ENCODE measurements at places on chromosomes 2 and 18. TPM values are rescaled to one million over a fixed set of nuclear protein-coding genes. Genes with fewer than 3 reads are reported as not detected.
A peak's percentile ranks its signal among the peaks of the same experiment; 100 is the strongest.

DNA sequence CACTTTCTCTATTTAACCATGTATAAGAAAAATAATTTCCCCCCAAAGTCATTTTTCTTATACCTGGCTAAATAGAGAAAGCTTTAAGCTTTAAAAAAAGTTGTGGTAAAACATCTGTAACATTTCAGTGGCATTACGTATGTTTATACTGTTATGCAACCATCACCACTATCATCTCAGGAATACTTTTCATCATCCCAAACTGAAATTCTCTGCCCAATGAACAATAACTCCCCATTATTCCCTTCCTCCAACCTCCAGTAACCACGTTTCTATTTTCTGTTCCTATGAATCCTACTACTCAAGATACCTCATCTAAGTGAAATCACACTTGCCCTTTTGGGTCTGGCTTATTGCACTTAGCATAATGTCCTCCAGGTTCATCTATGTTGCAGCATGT, 1.7 kb upstream of the SLC3A1 start:
- no peak overlapping the region for H3K27ac ChIP-seq
- no peak for DNase-seq
- no peaks in the 10 kb centered on the region for H3K36me3 ChIP-seq
- H3K4me3 ChIP-seq, result no peak overlapping the region
- no peaks in the 10 kb centered on the region for H3K4me1 ChIP-seq

- no peaks in the 10 kb centered on the region for H3K36me3 ChIP-seq
- no peak overlapping the region for H3K4me3 ChIP-seq
- peaks cover 9% of the 10 kb centered on the region for H3K4me1 ChIP-seq
- peaks cover 3% of the 10 kb centered on the region for H3K27me3 ChIP-seq
- DNase-seq, result peak; percentile 5
Measured at GRCh38 chr2:147096671-147097070, 748.2 kb upstream of the ACVR2A start.

DNA sequence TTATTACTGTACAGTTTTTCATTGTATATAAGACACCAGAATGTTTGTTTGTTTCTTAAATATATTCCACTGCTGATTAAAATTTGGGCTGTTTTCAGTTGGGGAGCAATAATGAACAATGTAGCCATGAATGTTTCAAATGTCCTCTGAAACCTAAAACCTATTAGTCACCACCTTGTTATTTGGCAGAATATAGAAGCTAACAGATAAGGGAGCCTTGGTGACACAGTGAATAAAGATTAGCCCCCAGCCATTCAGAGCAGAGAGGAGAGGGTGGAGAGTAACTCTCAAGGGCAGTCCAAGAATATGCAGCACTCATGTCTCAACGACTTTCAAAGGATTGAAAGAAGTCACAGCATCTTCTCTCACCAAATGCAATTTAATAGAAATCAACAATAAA, 43.1 kb upstream of the ATP8B1 start:
- H3K4me1 ChIP-seq, result peaks cover 14% of the 10 kb centered on the region
- H3K36me3 ChIP-seq, result no peaks in the 10 kb centered on the region
- no peak overlapping the region for H3K4me3 ChIP-seq
- no peak for DNase-seq

DNA sequence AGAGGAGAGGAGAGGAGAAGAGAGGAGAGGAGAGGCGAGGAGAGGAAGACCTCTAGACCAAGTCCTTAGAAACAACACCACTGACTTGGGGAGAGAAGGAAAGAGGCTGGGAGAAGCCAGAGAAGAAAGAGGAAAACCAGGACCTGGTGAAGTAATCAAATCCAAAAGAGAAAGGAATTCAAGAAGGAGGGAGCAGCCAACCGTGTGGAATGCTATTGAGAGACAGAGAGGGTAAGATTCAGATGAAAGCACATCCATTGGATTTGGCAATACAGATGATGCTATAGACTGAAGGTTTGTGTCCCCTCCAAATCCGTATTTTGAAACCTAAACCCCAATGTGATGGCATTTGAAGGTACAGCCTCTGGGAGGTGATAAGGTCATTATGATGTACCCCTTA, 50.7 kb downstream of the GALNT14 start:
- peaks cover 2% of the 10 kb centered on the region for H3K27me3 ChIP-seq
- no peaks in the 10 kb centered on the region for H3K36me3 ChIP-seq
- no peaks in the 10 kb centered on the region for H3K4me1 ChIP-seq

The CHST10 gene
- 6.2 TPM for total RNA-seq

Data from activated CD4-positive, alpha-beta T cell treated with anti-CD3 and anti-CD28 coated beads for 36 hours (primary cell).